ENCODE measurements at places on chromosomes 16 and 17.

- DNase-seq = no peak
These were observed 16.7 kb downstream of the KRABD2 start for GRCh38 chr17:8359769-8360168.

DNA sequence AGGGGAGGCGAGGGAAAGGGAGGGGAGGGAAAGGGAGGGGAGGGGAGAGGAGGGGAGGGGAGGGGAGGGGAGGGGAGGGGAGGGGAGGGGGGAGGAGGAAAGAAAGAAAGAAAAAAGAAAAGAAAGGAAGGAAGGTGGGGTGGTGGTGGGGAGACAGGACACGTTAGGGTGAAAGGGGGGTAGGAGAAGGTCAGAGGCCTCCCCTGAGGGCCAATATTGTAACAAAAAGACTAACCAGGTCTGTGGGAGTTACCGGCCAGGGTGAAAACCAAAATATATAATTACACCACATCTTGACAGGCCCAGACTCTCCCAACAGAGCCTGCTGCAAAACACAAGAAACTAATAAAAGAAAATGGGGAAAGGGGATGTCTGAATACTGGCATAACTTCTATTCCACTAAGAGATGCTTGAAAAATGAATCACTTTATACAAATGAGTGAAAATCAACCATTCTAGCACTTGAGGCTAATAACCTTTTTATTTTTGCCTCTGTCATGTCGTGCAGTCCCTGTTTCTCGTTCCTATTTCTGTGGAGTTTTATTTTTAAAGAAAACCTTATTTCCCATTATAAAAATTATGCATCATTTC lies 10.0 kb downstream of the WDR45B start:
- DNase-seq = no peak

GRCh38 chr16:49675413-49675812 lies 180.5 kb downstream of the ZNF423 start:
- no peak for DNase-seq

- DNase-seq = no peak
These were observed 161.4 kb downstream of the LAT start for GRCh38 chr16:29146266-29146665.

GRCh38 chr17:58001461-58002124 lies 5.5 kb downstream of the SRSF1 start:
- DNase-seq = no peak

DNA sequence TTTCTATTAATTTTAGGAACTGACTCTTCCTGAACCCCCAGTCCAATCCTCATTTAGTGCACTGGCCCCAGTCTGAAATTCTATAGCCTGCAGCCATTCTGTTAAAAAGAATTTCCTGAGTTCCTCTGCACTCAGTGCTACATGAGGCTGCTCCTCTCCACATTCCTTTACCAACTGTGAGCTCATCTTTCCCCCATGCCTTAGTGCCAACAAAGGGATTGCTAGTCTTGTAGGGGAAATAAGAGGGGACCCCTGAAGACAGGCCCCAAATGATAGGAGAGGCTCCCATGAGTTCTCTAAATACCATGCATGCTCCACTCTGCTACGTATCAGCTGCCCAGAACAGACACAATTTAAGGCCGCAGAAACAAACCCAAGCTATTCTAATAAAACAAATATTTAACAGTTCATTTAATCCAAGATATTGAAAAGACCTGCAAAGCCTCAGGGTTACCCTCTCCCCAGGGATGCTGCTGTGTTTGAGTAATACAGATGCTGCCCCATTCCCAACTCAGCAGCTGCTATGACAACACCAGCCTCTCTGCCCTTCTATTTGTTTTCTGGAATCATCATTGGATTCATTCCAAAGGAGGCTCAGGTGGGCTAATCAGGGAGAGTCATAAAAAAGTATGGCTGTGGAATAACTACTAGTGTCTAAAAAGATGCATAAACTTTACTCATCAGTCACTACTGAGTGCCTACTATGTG lies 228.5 kb downstream of the TOX3 start:
- DNase-seq = no peak

DNA sequence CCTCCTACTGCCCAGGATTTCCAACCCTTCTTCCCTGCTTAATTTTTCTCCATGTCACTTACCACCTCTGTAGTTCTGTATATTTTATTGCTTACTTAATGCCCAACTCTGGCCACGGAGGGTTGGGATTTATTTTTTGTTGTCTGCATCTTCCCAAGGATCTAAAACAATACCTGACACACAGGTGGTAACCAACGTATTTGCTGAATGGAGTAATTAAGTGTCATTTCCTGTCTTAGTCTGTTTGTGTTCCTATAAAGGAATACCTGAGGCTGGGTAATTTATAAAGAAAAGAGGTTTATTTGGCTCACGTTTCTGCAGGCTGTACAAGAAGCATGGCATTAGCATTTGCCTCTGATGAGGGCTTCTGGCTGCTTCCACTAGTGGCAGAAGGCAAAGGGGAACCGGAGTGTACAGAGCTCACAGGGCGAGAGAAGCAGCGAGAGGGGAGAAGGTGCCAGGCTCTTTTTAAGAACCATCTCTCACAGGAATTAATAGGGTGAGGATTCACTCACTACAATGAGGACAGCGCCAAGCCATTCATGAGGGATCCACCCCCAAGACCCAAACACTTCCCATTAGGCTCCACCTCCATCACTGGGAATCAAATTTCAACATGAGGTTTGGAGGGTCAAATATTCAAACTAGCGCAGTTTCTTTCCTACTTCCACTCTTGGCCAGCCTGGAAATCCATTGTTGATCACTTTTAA lies 44.8 kb downstream of the ERN1 start:
- no peak for DNase-seq

DNA sequence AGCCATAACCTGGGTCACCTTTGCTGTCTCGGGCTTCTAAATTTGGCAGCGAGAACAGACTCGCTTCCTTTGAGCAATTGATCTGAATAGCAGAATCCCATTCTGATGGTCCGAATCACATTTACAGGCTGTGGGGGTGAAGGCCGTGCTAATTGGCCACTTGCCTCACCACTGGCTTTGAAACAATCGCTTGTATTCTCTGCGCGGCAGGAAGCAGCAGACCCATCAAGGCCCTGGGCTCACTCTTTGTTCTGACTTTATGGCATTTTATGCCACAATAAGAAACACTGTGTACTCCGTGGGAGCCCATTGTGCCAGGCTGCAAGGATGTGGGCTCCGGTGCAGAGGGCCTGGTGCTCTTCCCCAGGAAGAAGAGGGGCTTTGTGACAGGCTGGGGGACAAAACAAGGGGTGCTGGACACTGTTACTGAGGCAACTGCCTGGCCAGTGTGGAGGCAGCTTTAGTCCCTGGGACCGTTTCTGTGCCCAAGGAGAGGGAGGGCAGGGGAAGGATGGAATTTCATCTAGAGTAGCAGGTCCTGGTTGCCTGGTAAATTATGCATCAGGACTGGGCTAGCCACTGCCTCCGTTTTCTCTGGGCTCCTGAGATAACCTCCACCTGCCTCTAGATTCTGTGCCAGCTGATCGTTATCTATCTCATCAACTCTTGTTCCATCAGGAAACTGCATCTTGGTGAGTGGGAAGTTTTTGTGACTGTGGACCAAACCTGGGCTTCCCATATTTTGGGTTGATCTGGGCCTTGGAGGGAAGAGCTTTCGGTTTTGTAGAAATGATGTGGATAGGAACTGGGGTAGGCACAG lies 78.5 kb downstream of the MRC2 start:
- DNase-seq = no peak

- peak; percentile 64 for DNase-seq
These were observed 89.8 kb downstream of the KATNIP start for GRCh38 chr16:27639561-27640276.

- DNase-seq = no peak
These were observed 191.1 kb downstream of the MAP2K6 start for GRCh38 chr17:69605571-69605970.

DNA sequence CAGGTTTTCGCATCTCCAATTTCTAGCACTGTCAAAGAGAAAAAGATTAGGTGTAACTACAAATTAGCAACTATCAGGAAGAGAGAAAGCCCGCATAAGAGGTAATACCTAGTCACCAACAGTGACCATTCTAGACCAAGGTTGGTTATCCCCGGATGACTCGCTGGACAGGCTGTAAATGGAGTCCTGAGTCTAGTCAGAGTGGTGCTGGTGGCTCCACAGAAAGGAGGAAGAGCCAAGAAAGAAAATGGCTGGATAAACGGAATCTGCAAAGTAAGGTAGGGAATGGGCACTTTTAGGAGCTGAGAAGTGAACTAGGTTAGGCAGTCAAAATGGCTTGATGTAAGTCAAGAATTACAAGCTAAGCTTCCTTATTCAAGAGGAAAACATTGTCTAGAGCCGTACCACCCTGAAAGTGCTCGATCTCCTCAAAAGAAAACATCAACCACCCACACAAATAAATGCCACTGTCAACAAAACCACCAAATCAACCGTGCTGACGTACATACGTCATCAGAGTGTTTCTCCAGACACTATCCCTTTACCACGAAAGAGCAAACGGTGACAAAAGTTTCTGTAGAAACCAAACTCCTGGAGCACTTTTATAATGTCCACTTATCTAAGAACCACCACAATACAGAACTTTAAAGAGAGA lies 2.2 kb downstream of the GSPT1 start:
- peak; percentile 36 for DNase-seq

DNA sequence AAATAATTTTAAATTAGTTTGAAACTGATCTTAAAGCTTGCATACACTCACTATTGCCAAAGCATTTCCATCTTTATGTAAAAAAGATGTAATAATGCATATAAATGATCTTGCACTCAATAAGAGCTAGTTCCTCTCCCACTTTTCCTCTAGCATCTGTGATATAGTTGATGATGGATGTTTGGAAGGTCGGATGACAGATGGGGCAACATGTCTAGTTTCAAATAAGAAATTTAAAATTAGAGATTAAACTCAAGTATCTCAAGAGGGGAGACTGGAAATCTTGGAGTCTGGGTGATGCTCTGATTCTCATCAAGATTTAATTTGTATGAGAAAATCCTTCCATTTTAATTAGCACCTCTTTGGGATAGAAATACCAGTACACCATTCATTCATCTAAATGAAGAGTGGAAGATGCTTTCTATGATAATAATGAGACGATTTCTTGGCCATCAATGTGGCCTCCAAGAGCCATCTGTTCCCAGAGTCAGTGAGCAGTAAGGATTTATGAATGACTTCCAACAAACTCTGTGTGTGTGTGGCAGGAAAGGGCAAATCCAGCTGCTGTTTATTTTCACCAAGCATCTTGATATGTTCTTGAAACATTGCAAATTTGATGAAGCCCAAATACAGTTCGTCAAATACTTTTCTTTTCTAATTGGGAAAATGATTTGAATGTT lies 616.3 kb upstream of the CDH8 start:
- no peak for DNase-seq

All from NB4 (cell line).